ENCODE measurements at places on chromosomes 4 and X.

- no peak for DNase-seq
Observed at GRCh38 chr4:124431653-124432192, 280.8 kb downstream of the ANKRD50 start.

DNA sequence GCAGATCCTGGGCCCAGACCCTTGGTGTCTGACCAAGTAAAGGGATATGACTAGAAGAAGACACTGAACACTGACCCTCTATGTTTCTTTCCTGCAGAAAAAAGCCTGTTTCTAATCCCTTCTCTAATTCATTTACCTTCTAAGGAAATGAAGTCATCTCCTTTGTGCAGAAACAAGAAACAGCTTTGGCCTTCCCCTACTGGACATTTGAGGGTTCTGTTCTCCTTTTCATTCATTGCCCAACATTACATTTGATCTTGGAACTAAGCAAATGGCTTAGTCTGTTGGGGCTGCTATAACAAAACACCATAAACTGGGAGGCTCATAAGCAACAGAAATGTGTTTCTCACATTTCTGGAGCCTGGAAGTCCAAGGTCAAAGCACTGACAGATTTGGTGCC, 20.0 kb downstream of the HCCS start:
- no peak for DNase-seq

GRCh38 chrX:9816084-9816700, 30.0 kb downstream of the SHROOM2 start:
- DNase-seq, result no peak

- DNase-seq, result no peak
Observed at GRCh38 chr4:148065075-148065474, 333.2 kb downstream of the ARHGAP10 start.

DNA sequence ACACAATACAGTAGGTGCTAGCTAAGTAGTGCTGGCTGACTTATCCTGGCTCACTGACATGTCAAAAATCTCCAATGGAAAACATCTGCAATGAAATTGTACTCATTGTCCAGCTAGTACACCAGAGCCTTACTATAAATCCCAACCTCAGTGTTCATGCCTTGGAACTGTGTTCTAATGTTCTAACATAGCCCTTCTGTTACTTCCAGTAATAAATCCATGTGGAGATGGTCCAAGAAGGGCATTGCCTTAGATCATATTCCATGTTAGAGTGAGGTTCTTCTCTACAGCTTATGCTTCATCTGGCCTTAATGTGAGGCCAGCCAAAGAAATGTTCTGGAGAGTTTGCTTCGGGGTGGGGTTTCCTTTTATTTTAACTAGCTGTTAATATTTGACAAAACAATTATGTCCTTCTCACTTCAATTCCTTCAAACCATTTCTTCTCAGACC, 25.1 kb downstream of the ENOX2 start:
- DNase-seq, result no peak

DNA sequence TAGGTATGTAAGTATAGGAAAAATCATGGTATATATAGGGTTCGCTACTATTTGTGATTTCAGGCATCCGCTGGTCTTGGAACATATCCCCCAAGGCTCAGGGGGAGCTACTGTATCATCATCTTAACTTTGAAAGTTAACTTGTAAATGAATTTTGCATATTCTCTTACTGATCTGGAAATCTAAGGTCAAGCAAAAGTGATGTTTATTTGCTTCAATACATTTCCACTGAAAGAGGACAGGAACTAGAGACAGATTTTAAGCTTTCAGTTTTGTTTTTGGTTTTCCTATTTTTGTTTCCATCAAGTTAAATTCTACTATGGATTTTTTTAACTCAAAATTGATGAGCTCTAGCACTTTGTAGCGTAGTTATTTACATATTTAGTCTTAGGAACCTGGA, 56.2 kb downstream of the NAF1 start:
- no peak for DNase-seq

GRCh38 chr4:165922747-165923146, 49.7 kb downstream of the TLL1 start:
- DNase-seq, result no peak

GRCh38 chrX:120456973-120457372, 12.1 kb downstream of the LAMP2 start:
- DNase-seq, result peak; percentile 32

DNA sequence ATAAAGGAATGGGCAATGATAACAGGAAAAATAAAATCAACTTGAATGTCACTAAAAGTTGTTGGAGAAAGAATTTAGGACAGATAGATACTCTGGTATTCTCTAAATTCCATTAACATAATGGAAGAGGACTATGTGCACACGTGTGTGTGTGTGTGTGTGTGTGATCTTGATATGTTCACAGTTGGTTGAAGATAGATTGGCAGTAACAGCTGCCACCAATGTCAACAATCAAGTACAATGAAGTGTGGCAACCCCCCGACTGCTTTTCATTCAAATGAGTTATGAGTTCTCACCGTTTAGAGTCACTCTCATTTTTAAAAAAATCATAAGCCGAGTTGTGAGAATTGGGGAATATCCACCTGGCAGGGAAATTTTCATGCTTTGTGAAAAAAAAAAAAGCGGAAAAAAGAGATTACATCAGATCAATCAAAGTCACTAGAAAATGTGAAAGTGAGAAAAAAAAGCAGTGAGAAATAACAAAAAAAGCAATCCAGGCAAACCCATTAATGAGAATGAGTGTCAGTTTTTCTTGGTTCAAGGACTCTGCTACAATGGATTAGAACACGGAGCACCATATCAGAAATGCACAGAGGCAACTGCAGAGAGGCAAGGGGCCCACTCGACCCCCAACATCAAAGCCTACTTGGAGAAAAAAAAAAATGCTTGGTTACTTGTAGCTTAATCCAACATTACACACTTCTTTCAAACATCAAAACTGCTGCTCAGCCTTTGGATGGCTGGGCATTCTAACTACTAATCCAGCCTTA, 414.9 kb upstream of the PITX2 start:
- DNase-seq, result no peak

GRCh38 chr4:184702114-184702513, 31.8 kb downstream of the CENPU start:
- no peak for DNase-seq

DNA sequence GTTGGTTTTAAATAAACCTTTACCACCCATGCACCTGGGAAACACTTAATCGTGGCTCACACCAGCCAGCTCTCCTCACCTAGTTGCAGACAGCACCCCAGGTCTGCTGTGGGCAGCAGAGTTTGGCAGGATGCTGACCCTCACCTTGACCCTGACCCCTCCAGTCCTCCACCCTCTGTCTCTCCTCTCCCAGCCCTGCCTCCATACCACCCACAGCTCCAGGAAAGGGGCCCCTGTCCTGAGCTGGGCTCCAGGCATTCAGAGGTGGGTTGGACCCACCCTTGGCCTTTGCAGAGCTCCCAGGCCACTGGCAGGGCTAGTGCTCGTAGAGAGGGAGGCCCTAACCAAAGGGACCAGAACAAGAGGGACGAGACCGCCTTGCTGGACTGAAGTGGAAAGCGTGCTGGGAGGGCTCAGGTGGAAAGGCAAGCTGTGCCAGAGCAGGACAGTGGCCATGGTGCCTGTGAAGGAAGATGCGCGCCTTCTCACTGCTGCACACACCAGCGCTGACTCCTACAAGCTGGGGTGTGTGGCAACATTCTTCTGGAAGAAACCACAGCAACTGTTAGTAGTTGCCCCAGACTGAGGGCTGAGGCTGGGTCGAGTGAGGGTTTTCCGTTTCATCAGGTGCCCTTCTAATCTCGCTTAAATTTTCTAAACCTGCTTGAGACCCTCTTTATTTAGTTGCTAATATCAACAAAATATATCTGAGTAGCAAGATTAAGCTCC, 10.7 kb upstream of the S100P start:
- no peak for DNase-seq

GRCh38 chr4:51853027-51853682, 10.2 kb downstream of the DCUN1D4 start:
- no peak for DNase-seq

DNA sequence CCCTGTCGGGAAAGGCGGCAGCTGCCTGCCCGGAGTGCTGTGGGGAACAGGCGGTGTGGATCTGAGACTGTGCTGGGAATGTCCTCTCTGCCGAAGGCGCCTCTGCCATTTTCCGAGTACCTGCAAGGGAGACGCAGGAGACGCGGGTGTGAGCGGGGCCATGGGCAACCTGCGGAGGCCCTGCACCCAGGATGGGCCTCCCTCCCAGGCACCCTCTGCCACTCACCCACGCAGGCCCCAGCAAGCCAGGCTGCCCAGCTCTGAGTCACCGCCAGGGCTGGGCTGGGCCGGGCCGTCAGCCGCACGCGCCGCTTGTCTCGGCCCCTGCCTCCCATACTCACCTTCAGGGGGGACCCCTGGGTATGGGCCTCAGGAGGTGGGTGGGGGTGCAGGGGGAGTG, 3.5 kb upstream of the FGFR3 start:
- no peak for DNase-seq

DNA sequence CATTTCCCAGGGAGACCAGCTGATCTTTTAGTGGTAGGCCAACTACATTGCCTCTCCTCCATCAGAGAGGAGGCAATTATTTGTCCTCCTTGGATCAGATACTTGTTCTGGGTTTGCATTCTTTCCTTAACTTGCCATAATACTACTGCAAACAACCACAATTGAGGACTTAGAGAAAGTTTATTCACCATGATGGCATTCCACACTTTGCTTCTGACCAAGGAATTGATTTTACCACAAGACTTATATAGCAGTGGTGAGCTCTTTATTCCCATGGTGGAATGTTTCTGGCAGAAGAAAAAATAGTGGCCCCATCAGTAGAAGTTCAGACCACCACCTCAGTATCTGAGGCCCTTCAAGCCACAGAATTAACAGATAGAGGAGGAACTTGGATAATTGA, 123.9 kb upstream of the PPP3CA start:
- no peak for DNase-seq

- DNase-seq, result no peak
Observed at GRCh38 chr4:35151816-35152572, 1092.3 kb downstream of the ARAP2 start.

DNA sequence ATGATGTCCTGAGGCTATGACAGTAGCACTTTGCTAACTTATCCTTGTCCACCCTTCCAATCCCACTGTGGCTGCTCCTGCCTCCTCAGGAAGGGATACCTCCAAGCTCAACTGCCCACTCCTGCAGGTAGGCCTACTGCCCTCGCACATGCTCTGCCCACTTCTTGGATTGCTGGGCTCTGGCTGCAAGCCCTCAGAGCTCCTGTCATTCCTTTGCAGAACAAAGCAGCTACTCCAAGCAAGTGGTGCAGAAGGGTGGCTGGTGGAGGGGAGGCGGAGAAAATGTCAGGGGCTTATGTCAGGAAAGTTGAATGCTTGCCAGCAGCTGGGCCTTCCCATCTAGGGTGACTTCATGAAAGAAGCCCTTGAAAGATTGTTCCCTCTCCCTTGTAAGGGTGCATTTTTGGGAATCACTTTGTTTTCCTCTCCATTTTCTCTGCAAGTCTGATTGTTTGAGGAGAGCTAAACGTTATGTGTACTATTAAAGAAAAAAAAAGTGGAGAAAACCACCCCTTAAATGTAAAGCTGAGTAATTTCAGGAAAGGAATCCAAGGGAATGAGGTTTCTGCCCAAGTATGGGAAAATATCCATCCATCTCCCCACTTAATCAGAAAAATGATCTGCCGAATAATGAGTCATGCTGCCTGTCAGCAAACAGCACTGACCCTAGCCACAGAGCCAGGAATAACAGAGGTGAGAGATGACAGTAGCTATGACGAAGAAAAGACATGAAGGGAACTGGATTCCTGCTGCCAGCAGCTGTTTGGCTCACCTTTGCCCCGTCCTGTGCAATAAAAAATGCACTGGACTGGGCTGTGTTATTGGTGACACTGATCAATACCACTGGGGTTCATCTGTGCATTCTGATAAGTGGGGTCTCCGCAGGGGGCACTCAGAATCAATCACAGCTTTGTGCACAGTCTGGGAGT, 102.0 kb downstream of the RTL5 start:
- no peak for DNase-seq

DNA sequence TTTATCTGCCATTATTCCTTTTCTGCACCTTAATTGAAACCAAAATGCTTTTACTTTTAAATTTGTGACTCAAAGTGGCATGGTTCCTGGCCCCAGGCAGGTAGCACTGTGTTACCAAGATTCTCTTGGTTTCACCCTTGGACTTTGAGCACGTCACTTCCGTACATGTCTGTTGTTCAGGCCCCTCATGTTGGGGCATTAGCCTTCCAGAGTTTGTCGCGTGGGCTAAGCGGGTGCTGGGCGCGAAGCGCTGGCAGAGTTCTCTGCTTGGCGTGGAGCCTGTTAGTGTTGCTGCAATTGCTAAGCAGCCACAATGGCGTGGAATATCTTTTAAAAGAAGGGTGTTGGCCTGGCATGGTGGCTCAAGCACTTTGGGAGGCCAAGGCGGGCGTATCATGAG, 14.0 kb upstream of the TADA2B start:
- no peak for DNase-seq

DNA sequence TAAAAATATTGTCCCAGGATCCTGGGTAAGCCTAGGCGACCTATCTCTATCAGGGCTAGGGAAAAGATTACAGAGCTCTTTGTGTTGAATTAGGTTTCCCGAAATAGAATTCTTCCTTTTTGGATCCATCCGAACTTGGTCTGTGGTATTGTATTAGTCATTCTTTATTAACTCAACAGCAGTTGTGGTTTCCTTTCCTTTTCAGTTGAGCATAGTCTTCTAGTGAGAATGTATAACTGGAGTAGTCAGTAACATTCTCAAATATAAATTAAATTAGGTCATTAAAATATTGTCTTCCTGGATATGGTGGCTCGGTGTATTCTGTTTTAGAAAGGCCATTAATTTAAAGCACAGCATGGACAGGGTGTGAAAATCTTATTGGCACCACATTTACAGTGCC, 520.4 kb downstream of the NLGN4X start:
- no peak for DNase-seq

GRCh38 chr4:81811562-81812293, 340.0 kb upstream of the RASGEF1B start:
- no peak for DNase-seq

- DNase-seq, result no peak
Observed at GRCh38 chrX:48514868-48515460, 6.2 kb downstream of the PORCN start.

GRCh38 chrX:8861908-8862307, 60.7 kb upstream of the FAM9A start:
- no peak for DNase-seq

GRCh38 chr4:180398564-180398963, 1844.6 kb upstream of the TENM3 start:
- DNase-seq, result no peak

DNA sequence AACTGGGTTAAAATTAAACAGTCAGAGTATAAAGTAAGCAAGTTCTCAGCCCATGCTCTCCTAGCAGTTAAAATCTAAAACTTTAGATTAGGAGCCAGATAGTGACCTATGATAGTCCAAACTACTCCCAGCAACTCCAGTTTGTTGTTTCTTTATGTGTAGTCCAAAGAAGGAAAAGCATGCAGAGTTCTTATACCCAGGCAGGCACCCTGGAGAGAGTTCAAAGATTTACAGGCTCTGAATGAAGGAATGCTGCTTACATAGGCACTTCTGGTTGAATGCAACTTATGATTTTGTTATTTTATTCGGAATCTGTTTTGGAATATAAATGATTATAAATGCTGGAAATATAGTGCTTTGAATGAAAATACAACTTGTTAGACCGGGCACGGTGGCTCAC, 67.2 kb downstream of the GPAT3 start:
- no peak for DNase-seq
